ENCODE measurements at places on chromosomes 13 and 19.

GRCh38 chr19:47405854-47406417 is 13.4 kb downstream of the MEIS3 start:
- no peak for DNase-seq

DNA sequence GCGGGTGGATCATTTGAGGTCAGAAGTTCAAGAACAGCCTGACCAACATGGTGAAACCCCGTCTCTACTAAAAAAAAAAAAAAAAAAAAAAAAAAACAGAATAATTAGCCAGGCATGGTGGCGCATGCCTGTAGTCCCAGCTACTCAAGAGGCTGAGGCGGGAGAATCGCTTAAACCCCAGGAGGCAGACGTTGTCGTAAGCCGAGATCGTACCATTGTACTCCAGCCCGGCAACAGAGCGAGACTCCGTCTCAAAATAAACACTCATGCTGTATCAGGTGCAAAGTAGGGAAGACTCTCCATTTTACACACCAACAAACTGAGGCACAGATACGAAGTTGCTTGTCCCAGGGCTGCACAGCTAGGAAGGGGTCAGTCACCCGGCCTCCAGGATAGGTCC is 15.6 kb downstream of the TLE6 start:
- DNase-seq, result no peak

- peak; percentile 82 for DNase-seq
Observed at GRCh38 chr19:1064661-1065605, 2.0 kb upstream of the ARHGAP45 start.

DNA sequence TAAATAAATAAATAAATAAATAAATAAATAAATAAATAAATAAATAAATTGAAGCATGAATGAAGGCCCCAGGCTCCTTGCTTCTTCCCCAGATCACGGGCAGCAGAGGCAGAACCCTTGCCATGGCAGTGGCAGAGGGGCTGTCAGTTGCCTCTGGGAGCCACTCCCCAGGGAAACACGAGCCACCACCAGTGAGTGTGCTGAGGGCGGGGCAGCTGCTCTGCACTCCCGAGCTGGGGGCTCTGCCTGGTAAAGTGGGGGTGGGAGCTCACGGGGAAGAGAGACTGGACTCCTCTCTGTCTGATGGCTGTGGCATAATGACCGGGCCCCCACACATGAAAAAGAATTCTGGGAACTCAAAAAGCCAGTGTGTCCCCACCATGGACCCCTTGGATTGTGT is 7.8 kb downstream of the FCAR start:
- no peak for DNase-seq

DNA sequence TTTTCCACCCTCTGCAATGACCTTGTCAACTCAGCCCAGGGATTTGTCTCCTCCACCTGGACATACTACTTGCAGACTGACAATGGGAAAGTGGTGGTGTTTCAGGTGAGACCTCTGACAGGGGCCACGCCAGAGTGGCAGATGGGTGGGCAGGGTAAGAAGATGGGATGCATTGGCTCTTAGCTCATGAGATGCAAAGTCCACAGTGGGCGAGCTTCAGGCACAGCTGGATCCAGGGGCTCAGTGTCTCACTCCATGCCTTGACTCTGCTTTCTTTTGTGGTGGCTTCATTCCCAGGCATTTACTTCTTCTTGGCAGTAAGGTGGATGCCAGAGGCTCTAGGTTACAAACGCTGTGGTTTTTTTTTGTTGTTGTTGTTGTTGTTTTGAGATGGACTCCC is 3.4 kb downstream of the TMEM59L start:
- DNase-seq, result no peak

GRCh38 chr13:25881136-25881926 is 170.5 kb downstream of the SHISA2 start:
- no peak for DNase-seq

DNA sequence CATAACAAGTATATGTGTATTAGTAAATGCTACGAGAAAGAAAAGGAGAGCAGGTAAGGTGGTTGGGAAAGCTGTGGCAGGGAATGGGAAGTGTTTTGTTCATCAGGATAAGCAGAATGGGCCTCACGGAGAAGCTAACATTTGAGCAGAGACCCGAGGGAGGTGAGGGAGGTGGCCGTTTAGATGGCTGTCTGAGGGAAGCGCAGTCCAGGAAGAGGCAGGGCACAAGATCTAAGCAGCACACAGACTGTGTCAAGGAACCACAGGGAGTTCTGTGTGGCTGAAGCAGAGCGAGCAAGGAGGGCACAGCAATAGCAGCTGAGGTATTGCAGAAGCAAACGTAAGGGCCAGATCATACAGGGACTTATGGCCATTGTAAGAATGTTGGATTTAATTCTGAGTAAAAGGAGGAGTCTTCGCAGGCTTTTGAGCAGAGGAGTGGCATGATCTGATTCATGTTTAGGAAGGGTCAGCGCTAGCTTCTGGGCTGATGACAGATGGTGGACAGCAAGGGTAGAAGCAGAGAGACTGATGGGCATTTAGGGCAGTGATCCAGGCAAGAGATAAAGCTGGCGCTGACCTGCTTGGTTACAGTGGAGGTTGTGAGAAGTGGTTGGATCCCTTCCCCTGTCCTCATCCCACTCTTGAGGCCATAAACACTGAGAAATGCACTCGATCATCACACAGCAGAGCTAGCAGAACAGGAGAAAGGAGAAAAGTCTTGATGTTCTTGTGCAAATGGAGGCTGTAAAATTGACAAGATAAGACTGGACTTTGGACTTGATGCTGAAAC is 199.9 kb downstream of the LACC1 start:
- DNase-seq, result no peak

GRCh38 chr19:35720163-35720524 is 2.3 kb downstream of the KMT2B start:
- no peak for DNase-seq

DNA sequence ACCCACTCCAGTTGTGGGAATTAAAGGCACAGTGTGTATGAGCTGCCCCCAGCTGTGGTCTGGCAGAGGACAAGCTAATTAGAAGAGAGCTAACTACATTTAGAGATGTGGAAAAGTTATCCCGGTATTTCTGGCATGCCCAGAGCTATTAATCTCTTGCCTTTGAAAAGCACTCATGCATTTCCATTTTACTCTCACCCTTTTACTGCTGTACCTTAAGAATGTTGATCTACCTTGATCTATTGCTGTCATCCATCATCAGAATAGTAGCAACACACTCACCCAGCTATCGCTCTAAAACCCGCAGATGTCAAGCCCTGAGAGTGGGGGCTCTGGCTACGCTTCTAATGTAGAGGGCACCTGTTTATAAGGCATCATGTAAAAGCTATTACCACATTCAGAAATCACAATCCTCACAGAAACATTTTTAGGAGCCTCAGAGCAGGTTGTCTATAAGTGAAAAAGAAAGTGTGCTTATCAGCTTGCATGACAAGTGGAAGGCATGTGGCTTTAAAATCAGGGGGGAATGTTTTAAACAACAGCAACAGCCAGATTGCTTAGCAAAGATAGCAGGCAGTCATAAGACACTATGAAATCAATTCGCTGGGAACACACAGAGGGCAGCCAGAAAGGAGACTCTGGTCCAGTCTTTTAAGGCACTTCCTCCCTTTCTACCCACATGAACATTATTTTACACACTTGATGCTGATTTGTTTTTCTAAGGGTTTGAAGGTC is 224.2 kb upstream of the IRS2 start:
- DNase-seq, result no peak

- peak; percentile 15 for DNase-seq
Observed at GRCh38 chr13:52845766-52846566, 2.5 kb downstream of the PCDH8 start.

GRCh38 chr19:3062165-3063105 is at the start of gene TLE5:
TLE5 (minus strand) TSS chr19:3062495; CDS start chr19:3062200, 295 bp downstream.
- peak; percentile 96 for DNase-seq

DNA sequence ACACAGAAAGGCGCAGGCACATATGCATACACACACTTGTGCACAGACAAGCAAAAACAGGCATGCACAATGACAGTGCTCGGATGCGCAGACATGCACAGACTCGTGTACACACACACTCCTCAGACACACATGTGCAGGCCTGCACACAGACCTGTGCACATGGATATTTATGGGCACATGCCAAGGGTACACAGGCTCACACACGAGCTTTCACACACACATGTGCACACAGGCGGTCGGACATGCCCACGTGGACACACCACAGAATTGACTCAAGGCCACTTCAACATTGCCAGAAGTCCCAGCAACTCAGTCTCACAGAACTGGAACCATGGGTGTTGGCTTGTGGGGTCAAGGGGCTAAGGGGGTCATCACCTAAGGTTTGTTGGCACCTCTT is 206.8 kb downstream of the URI1 start:
- DNase-seq, result no peak

DNA sequence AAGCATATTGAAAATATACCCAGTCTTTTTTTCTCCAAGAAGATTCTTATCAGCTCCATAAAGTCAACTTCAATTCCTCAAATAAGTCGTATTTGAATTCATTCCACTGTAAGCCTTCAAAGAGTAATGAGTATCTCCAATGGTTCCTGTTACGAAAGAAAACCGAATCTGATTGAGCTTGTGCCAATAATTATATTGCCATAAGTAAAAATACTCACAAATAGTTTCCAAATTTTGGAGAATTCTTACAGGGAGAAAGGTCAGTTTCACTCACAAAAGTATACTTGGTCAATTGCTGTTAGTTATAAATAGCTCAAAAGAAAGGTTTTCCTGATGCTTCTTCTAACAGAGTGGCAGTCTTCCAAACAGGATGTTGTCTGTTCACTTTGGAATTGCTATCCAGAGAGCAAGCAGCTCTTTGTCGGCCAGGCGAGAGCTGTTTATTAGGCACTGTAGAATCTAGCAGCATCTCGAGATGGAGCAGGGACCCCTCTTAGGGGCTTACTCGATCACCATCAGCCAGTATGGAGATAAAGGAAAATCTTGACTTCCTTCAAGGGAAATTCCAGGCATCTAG is 13.5 kb downstream of the ERICH4 start:
- peak; percentile 49 for DNase-seq

- DNase-seq, result no peak
Observed at GRCh38 chr19:32020538-32020937, 324.9 kb upstream of the ZNF507 start.

DNA sequence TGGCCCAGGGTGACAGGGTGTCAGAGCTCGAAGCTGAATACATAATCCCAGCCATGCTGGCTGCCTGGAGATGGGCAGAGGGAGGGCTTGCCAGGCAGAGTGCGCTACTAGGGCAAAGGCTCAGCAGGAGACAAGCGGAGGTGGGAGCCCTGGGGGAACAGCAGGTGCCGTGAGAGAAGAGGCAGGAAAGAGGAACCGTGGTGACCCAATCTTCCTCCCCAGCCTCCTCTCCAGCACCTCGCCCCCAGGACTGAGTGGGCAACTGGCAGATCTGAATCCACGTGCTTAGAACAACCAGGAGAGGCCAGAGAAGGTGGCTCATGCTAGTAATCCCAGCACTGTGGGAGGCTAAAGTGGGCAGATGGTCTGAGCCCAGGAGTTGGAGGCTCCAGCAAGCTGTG is 11.0 kb upstream of the CCL25 start:
- no peak for DNase-seq

DNA sequence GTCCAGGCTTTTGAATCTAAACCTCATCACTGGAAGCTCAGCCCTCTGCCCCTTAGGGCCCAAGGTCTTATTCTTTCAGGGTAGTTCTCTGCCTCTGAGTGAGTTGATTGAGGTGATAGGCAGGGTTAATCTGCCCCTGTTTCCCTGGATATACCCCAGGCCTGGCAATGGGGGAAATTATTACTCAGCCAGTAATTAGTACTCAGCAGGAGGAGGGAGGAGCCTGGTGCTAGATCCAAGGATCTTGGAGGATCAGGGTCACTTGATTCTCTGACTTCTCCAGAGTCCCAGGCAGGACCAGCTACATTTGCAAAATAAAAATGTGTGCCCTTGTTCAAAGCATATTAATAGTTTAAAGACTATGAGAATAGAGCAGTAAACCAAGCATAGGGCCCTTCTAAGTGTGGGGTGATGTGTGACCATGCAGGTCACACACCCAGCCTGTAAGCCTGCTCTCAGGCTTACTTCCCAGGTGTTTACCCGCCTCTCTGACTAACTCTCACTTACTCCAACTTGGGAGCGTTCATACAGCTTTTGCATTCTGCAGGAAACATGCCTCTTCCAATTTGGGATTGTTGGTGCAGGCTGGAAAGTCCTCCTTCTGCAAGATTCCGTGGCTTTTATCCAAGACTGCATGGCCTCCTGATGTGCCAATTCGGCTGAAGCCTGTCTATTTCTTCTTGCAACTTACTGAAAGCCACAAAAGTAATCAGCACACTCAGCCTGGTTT is 7.9 kb upstream of the STK24 start:
- DNase-seq, result peak; percentile 44

DNA sequence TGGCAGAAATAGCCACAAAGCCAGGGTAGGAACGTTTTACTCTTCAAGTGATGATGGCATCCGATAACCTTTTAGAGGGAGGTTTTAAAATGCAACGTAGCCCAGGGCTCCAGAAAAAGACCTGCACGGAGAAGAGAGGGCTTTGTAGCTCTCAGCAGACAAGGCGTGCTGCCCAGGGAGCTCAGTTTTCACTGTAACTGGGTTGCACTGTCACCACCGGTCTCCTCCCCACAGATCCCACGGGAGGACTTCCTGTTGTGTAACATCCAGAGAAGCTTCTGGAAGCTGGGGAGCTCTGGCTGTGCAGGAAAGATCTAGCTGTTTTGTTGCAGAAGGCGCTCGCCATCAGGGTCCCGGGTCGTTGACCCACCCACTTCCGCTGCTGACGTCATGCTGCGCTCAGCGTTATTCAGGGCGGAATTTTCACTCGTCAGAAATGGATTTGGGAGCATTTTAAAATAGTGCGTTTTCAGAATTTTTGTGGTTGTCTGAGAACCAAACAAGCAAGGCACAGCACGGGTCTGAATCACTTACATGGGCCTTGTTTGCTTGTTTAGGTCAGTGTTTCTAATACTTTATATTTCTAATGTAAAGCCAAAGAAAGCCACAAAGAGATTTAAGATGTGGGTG is 50.8 kb downstream of the ATP11A start:
- peak; percentile 83 for DNase-seq

DNA sequence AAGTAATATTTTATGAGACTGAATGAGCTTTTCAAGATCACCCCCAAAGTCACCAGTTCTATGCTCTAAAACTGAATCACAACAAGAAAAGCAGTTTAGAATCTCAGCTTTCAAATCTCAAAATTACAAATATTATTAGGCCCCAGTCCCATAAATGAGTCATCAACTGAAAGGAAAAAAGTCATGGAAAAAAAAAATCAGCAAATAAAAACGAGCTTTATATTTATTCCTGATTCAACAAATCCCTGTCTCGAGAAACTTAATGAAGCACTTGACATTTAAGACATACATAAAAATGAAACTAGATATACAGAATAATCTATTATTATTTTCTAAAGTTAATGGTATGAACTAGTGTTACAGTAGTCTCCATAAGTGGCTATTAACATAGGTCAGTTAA is 203.0 kb downstream of the DIAPH3 start:
- DNase-seq, result peak; percentile 6

GRCh38 chr13:67069117-67069767 is 160.9 kb downstream of the PCDH9 start:
- no peak for DNase-seq

Data from GM03348 (cell line).